ENCODE measurements at places on chromosomes 11 and 22.

- no peak for ATAC-seq
These were observed 3.8 kb upstream of the CYB5R2 start for GRCh38 chr11:7677071-7677470.

DNA sequence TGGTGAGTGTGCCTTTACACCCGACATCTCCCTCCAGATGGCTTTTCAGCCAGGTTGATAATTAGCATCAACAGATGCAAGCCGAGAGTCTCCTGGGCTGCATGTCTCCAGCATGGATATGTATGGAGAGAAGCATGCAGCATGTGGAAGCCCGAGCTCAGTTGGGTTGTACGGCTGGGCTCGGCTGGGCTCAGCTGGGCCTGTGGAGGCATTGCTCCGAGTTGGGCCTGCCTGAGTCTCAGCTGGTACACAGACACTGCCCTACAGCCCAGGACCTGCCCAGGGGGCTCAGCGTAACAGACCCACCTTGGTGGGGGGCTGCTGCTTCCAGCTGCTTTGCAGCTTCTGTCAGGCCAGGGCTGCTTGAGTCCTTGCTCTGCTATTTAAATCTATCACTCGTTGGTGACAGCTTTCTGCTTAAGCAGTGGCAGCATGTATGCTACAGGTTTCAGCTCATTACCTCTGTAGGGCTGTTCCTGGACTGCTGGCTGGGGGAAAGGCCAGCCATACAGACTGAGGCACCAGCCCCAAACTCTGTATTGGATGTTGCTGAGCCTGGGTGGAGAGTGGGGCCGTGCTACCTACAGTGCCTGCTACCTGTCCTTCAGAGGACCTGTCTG lies 115.5 kb downstream of the TEAD1 start:
- ATAC-seq, result no peak

DNA sequence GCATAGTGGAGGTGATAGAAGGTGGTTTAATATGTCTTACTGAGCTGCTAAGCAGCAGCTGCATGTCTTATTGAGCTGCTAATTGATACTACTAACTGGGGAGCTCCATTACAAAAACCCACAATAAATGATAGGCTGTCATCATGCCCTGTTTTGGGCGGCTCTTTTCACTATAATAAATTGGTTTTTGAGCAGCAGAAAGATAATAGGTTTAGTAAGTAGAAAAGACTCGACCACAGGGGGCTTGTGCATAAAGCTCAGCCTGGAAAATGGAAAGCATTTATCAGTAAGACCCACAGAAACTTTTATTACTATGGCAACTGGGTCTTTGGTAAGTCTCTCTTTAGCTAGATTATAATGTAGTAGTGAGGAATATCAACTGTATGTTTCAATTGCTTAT lies 117.6 kb downstream of the LDLRAD3 start:
- ATAC-seq, result no peak

DNA sequence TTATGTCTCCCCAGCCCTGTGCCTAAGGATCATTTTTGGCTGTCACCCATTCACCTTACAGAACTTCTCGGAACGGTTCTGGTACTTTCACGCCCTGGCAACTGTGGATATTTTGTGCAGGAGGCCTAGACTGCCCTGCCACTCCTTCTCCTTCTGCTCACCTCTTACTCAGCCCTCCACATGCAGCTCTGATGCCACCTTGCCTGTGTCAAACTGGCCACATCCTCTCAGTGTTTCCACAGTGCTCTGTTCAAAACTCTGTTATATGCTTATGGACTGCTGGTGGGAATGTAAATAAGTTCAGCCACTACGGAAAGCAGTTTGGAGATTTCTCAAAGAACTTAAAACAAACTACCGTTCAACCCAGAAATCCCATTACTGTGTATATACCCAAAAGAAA lies 100.8 kb upstream of the MTMR2 start:
- ATAC-seq, result no peak

GRCh38 chr11:60860943-60861342 lies 5.2 kb upstream of the PTGDR2 start:
- ATAC-seq, result no peak

DNA sequence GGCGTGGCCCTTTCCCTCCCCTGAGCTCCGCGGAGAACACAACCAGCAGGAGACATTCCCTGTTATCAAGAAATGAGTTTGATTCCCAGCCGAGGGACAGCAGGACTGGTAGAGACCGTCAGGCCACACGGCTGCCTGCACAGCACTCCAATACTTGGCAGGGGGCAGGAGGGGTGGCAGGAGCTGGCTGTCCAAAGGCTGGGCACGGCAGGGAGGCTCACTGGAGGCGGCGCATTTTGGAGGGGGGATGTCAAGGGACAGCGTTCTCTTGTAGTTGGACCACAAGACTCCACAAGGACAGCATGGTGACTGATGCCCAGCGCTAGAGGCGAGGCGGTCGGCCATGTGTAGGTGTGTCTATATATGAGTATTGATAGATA lies 66.7 kb upstream of the A4GALT start:
- ATAC-seq, result no peak

DNA sequence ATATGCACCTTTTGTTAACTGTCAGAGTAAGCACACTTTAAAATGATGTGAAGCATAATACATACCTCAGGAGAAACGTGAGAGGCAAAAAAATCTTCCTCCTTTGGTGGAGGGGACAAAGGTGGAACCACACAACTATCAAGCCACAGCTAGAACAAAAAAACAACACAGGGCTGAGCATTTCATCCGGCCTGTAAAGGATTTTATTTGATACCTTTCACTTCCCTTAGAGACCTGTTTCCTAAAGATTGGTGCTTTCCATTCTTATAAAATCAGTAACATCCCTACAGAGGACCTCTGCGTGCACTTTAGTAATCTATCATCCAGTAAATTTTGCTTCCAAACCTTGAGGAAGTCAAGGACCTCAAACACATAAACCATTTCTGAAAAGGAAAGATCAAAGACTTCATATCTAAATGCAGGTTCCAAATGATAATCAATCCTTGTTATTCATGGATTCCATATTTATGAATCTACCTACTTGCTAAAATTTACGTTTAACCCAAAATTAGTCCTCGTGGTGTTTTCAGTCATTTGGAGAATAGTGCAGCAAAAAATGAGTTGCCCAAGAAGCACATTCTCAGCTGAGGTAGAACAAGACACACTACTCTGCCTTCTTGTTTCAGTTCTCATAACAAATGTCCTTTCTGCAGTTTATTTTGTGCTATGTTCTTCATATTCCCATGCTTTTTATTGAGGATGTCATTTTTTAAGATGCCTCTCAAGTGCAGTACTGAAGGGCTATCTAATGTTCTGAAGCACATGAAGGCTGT lies 22.7 kb downstream of the ARFGAP3 start:
- no peak for ATAC-seq

DNA sequence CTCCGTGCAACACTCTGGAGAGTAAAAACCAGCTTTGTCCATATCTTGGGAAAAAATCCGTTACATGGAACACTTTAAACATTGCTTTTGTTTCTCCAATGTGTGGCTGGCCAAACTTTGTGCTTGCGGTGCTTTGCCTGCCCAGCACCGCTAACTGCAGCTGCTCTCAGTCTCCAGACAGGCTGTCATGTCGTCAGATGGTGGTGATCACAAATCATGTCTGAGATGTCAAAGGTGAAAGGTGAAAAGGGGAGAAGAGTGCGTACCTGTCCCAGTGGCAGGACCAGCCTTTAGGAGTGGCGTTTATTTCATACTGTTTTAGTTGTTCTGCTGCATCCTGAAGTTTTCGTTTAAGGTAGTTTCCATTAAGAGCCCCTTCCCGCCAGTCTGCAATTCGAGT lies 17.1 kb upstream of the AGBL2 start:
- no peak for ATAC-seq

DNA sequence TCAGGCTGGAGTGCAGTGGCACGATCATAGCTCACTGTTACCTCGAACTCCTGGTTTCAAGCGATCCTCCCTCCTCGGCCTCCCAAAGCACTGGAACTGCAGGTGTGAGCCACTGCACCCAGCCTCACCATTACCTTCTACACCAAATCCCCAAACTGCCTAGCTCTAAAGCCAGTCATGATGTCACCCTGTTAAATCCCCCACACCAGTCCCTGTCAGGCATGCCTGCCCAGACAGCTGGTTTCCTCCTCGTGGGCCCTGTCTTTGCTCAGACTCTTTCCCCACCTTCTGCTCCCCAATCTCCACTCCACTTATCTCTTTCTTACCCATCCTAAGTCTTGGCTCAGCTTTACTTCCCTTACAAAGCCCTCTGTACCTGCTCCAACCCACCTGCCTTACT lies 12.5 kb upstream of the EXPH5 start:
- no peak for ATAC-seq

GRCh38 chr22:22425356-22425755 lies 83.2 kb downstream of the ZNF280B start:
- no peak for ATAC-seq

- no peak for ATAC-seq
These were observed 5.6 kb downstream of the TEF start for GRCh38 chr22:41387341-41387740.

DNA sequence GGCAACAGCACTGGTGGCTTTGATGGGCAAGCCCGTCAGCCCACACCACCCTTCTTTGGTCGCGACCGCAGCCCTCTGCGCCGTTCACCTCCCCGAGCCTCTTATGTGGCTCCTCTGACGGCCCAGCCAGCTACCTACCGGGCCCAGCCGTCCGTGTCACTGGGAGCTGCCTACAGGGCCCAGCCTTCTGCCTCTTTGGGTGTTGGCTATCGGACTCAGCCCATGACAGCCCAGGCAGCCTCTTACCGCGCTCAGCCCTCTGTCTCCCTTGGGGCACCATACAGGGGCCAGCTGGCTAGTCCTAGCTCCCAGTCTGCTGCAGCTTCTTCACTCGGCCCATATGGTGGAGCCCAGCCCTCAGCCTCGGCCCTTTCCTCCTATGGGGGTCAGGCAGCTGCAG lies 8.0 kb downstream of the RBM14 start:
- no peak for ATAC-seq

DNA sequence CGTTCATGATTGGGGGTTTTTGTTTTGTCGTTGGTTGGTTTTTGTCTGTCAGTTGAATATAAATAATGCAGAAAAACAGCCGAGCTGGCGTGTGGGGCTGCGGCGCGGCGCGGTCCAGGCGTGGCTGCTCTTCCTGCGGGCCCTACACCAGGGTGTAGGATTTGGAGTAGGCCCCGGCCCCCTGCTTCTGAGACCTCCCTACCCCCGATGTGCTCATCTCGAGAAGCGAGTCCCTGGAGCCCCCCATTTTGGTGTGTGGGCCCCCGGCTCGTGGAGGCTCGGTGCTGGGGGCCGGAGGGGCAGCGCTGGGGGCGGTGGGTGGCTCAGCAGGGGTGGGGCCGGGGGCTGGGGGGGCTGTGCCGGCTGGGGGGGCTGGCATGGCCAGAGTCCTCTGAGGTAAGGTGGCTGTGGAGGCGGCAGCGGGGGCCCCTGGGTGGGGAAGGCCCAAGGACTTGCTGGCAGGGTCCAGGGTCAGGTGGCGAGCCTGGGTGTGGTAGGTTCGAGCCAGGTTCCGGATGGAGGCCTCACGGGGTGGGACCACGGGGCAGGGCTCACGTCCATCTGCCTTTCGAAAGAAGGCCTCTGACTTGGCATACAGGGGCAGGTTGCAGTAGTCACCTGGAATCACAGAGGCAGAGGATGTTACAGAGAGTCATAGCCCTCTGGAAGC lies 100.7 kb downstream of the CEP164 start:
- ATAC-seq, result no peak

DNA sequence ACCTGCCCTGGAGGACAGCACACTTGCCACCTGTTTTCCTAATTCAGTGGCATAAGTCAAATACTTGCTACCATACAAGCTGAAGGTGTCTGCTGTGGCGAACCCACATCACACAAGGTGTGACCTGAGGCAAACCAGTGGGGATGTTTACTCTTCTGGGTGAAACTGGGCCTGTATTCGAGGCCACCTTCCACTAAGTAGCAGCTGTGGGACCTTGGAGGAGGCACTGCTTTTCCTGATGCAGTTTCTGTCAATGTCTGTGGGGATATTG lies 927.4 kb downstream of the BRD1 start:
- no peak for ATAC-seq

- ATAC-seq, result no peak
These were observed 59.1 kb upstream of the ANO5 start for GRCh38 chr11:22133776-22134175.

- no peak for ATAC-seq
These were observed 796 bp downstream of the TIMP3 start for GRCh38 chr22:32802237-32802765.

- ATAC-seq, result no peak
These were observed 102.4 kb upstream of the FSHB start for GRCh38 chr11:30128269-30128932.

- no peak for ATAC-seq
These were observed 324.3 kb downstream of the TBC1D22A start for GRCh38 chr22:47086596-47087248.

DNA sequence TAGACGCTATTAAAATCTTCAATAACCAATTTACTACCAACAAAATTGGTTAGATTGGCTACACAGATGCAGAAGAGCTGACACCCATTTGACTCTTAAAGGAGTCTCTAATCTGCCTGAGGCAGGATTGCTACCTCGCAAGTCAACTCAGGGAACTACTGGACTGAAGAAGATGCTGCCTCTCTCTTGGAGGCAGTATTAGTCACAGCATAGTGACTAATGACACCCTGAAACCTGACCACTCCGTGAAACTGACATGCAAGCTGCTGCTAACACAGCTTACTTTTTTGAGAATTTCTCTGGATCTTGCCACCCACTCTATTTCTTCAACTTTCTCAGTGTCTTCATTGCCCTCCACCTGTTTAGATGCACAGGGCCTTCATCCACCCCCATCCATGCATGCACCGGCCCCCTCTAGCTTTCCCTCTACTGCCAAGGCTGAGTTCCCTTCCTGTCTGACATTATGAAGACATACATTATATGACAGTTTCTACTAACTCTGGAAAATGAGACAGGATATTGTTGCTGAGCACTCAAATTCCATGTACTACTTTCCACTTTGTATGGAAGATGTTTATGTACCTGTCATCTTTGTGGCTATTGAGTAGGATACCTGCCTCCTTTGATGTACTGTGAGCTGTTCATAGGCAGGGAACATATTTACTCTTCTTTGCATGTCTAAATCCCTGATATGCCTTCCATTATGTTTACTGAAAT lies 183.2 kb downstream of the MSANTD4 start:
- ATAC-seq, result no peak

DNA sequence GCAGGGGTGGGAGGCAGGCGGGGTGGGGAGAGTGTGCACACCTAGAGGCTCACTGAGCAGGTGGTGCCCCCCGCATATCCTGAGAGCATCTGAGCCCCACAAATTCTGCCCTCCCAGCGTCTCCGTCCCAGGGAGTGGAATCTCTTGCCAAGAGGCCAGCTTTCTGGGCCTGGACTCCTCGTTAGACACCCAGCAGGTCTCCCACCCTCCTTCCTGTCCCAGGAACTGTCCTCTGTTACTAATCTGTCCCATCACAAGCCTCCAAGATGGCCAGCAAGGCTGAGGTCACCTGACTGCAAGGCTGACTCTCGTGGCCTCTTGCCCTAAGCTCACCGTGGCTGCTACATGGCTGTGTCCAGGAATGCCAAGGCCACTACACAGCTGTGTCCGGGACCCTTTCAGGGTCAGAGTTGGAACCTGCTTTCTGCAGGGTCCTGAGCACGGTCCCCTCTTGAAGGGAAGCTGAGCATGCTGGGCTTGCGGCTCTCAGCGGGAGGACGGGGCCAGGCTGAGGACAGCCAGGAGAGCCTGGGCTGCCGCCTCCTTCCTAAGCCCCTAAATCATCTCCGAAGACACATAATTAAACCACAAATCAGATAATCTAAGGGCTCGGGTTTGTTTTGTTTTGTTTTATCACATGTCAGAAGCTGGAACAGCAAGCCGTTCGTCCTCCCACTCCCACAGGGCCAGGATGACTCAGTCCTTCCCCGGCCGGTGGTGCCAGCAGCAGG lies 1327.3 kb downstream of the TBC1D22A start:
- ATAC-seq, result no peak
